ENCODE measurements at places on chromosomes 2 and 18. TPM values are rescaled to one million over a fixed set of nuclear protein-coding genes. Genes with fewer than 3 reads are reported as not detected.

Gene TFPI
- 63.5 TPM for total RNA-seq

- no peak overlapping the region for H3K27ac ChIP-seq
- H3K4me1 ChIP-seq, result peaks cover 6% of the 10 kb centered on the region
- no peaks in the 10 kb centered on the region for H3K27me3 ChIP-seq
- H3K36me3 ChIP-seq, result no peaks in the 10 kb centered on the region
- DNase-seq, result no peak
Observed at GRCh38 chr2:238873841-238874240, 26.0 kb downstream of the TWIST2 start.

Gene UBXN4
- total RNA-seq, result 126 TPM

Gene UGT1A4
- total RNA-seq, result not detected

Gene GLI2
- total RNA-seq, result 4.9 TPM

DNA sequence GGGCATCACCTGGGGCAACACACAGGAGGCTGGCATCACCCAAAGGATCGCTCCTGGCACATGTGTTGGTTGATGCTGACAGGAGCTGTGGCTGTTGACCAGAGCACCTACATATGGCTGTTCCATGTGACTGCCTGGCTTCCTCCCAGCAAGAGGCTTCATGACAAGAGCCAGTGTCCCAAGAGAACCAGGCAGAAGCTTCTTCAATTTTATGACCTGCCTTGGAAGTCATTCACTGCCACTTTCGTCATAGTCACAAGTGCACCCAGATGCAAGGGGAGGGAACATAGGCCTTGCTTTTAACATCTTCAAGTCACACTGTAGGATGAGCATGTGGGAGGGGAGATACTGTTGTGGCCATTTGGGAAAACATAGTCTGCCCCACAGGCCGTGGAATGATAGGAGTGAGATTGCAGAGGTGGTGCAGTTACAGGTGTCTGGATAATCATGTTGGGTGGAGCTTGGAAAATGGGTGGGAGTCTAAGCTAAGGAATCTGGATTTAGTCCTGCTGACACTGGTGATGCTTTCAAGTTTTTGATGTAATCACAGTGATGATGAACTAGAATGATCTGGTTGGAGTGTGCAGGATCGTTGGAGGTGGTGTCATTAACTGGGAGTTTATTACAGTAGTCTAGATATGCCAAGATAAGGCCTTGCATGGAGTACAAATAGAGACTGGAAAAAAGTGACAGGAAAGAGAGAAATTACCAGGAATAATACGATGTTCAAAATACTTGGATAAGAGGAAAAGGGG is 107.0 kb downstream of the RAPGEF4 start:
- no peaks in the 10 kb centered on the region for H3K36me3 ChIP-seq
- no peak for DNase-seq
- no peaks in the 10 kb centered on the region for H3K27me3 ChIP-seq
- H3K4me3 ChIP-seq, result no peak overlapping the region
- no peak overlapping the region for H3K27ac ChIP-seq

- no peak overlapping the region for H3K4me3 ChIP-seq
- no peak overlapping the region for H3K27ac ChIP-seq
- H3K36me3 ChIP-seq, result no peaks in the 10 kb centered on the region
- no peak for DNase-seq
- H3K4me1 ChIP-seq, result peaks cover 9% of the 10 kb centered on the region
Observed at GRCh38 chr2:70961648-70961994, 16.8 kb upstream of the ANKRD53 start.

- no peak overlapping the region for H3K27ac ChIP-seq
- H3K36me3 ChIP-seq, result no peaks in the 10 kb centered on the region
- no peak for DNase-seq
- no peaks in the 10 kb centered on the region for H3K27me3 ChIP-seq
- no peak overlapping the region for H3K4me3 ChIP-seq
Observed at GRCh38 chr2:45714679-45715078, 63.2 kb downstream of the PRKCE start.

Gene KYNU
- 14.3 TPM for total RNA-seq

GRCh38 chr2:46545015-46545839 is 65.9 kb downstream of the TMEM247 start:
- H3K4me1 ChIP-seq, result peaks cover 50% of the 10 kb centered on the region
- no peaks in the 10 kb centered on the region for H3K27me3 ChIP-seq
- peak overlapping the region; percentile 96 for H3K4me3 ChIP-seq
- peaks cover 6% of the 10 kb centered on the region for H3K36me3 ChIP-seq

- no peaks in the 10 kb centered on the region for H3K36me3 ChIP-seq
- H3K4me3 ChIP-seq, result no peak overlapping the region
- DNase-seq, result no peak
- H3K4me1 ChIP-seq, result no peaks in the 10 kb centered on the region
Observed at GRCh38 chr2:168816369-168816768, 13.9 kb downstream of the NOSTRIN start.

GRCh38 chr2:3449936-3450335 is 69.4 kb downstream of the ADI1 start:
- H3K27me3 ChIP-seq, result no peaks in the 10 kb centered on the region
- peaks cover 25% of the 10 kb centered on the region for H3K36me3 ChIP-seq
- DNase-seq, result no peak
- no peak overlapping the region for H3K27ac ChIP-seq
- no peak overlapping the region for H3K4me3 ChIP-seq
- H3K4me1 ChIP-seq, result no peaks in the 10 kb centered on the region
